Activated CD8-positive, alpha-beta memory T cell treated with anti-CD3 and anti-CD28 coated beads for 1 hour (primary cell): ENCODE measurements at places on chromosomes 7 and 10.

GRCh38 chr10:123229927-123230630 is 75.9 kb downstream of the BUB3 start:
- DNase-seq, result no peak

- DNase-seq, result no peak
Measured at GRCh38 chr7:138506764-138507163, 46.7 kb downstream of the TRIM24 start.

- no peak for DNase-seq
Measured at GRCh38 chr7:95004618-95005247, 97.3 kb downstream of the PPP1R9A start.

- no peak for DNase-seq
Measured at GRCh38 chr10:65907199-65907712, 1018.6 kb upstream of the LRRTM3 start.

- DNase-seq, result no peak
Measured at GRCh38 chr7:98995111-98995510, 116.8 kb downstream of the TRRAP start.
